ENCODE measurements at places on chromosomes 6 and 20. TPM values are rescaled to one million over a fixed set of nuclear protein-coding genes. Genes with fewer than 3 reads are reported as not detected.

DNA sequence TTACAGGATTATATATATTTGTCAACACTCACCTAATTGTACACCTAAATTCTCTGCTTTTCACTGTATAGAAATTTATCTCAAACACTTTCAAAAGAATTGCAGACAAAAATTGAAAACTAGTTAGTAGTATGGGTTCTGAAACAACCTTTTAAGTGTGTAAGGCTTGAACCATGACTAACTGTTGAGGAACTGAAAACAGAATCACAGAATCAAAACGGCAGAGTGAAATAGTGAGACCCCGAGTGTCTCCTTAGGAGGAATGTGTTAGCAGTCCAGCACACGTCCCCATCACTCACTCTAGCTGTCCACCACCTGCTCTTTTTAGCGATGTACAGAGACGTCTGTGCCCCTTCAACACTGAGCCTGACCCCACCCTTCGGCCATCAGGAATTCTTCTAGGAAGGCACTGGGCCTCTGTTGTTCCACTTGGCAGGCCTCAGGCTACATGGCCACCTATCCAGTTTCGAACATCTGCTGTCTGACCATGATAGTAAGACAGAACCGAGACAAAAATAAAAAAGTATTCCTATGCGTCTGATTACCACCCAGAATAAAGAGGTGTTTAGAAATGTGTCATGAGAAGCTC lies 227.4 kb downstream of the C6orf118 start:
- no peak for DNase-seq
- no peak overlapping the region for H3K4me3 ChIP-seq
- H3K27me3 ChIP-seq: no peaks in the 10 kb centered on the region

DNA sequence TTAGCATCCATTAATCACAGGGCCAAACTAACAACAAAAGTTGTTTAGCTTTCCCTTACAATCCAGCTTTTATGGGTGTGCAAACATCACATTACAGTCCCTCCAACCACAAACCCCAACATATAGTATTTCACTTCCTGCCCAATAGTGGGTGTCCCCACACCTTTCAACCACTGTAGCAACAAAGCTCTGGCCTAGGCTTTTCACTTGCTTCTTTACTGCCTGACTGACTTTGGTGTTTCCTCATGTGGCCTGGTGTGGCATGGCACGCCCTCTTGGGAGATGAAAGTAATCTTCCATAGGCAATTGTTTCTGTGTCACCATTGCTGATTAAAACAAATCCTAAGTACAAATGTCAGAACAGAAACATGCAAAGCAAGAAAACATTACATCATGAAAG lies 46.3 kb downstream of the MCM8 start:
- no peak overlapping the region for H3K27ac ChIP-seq
- DNase-seq: no peak
- H3K27me3 ChIP-seq: no peaks in the 10 kb centered on the region

DNA sequence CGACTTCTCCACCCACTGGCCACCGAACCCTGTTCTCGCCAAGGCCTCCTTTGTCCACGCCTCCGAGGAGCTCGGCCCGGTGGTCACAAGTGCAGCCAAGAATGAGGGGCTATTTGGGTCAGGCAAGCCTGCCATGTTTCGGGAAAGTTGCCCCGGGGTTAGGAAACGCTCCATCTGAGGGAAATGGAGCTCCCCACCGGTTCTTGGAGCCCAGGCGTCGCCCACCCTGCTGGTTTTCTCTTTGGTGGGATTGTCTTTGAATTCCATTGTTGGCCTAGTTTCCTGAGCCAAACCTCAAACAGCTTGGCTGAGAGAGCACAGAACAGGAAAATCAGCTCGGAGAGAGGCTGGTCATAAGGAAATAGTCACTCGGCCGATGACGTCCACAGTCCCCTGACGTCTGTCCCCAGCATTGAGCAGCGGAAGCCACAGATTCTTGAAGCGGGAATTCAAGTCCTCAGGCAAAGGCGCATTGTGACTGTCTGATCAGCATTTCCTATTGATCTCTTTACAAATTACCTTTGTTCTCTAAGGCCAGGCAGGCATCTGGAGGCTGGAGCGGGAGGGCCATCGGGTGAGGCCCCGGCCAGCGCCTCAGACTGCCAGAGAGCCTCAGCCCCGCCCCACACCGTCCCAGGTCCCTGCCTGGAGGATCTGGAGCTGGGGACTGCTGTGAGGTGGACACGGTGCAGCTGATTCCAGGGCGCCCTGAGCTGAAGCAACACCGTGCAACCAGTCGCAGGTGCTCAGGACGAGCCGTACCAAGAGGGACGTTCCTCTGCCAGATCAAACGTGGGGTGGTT lies 138.6 kb downstream of the DLL1 start:
- peak overlapping the region; percentile 5 for H3K4me3 ChIP-seq
- peaks cover 3% of the 10 kb centered on the region for H3K27me3 ChIP-seq
- H3K27ac ChIP-seq: peak overlapping the region; percentile 74
- H3K36me3 ChIP-seq: no peaks in the 10 kb centered on the region

- peaks cover 5% of the 10 kb centered on the region for H3K4me1 ChIP-seq
- no peak overlapping the region for H3K27ac ChIP-seq
- DNase-seq: no peak
- H3K36me3 ChIP-seq: no peaks in the 10 kb centered on the region
Measured at GRCh38 chr6:143158113-143158581, 97.5 kb downstream of the AIG1 start.

- H3K27me3 ChIP-seq: no peaks in the 10 kb centered on the region
- no peaks in the 10 kb centered on the region for H3K36me3 ChIP-seq
- H3K4me1 ChIP-seq: peaks cover 39% of the 10 kb centered on the region
- DNase-seq: no peak
- peak overlapping the region; percentile 89 for H3K27ac ChIP-seq
Measured at GRCh38 chr6:87154641-87154992, 748 bp upstream of the ZNF292 start.

DNA sequence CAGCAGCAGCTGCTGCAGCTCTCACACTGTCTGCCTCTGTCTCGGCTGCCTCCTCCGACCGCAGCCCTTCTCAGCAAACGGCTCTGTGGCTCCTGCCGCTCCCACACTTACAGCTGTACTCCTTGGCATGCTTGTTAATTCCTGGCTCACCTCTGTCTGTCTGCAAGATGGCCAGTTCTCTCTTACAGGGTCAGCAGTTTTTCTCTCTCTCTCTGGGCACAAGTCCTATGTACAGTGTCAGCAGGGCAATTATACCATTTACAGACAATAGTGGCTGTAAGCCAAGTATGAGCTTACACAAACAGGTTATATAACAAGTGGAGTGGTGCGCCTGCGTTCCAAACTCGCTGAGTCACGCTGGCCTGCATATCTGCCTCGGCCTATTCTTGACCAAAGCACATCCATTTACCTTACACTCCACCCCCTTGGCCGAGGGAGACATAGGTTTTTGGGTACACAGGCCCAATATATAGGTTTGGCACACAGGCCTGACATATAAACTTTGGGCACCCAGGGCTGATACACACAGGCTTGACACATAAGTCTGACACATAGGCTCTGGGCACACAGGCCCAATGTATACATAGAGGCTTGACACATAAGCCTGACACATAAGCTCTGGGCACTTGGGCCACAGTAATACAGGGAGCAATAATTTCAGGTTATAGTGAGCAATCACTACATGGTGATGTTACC lies 4.4 kb downstream of the ZKSCAN3 start:
- H3K4me3 ChIP-seq: peak overlapping the region; percentile 23
- no peaks in the 10 kb centered on the region for H3K27me3 ChIP-seq
- H3K27ac ChIP-seq: peak overlapping the region; percentile 88
- H3K36me3 ChIP-seq: no peaks in the 10 kb centered on the region
- H3K4me1 ChIP-seq: peaks cover 28% of the 10 kb centered on the region

GRCh38 chr20:8216375-8217200 lies 84.5 kb downstream of the PLCB1 start:
- H3K36me3 ChIP-seq: no peaks in the 10 kb centered on the region
- no peaks in the 10 kb centered on the region for H3K4me1 ChIP-seq
- no peak for DNase-seq

Gene ASIP
- not detected for total RNA-seq

GRCh38 chr6:154356113-154356512 lies 490 bp downstream of the IPCEF1 start:
- no peak for DNase-seq
- H3K36me3 ChIP-seq: no peaks in the 10 kb centered on the region
- no peak overlapping the region for H3K4me3 ChIP-seq
- peaks cover 2% of the 10 kb centered on the region for H3K4me1 ChIP-seq

- no peaks in the 10 kb centered on the region for H3K4me1 ChIP-seq
- no peak overlapping the region for H3K4me3 ChIP-seq
- no peaks in the 10 kb centered on the region for H3K27me3 ChIP-seq
- H3K36me3 ChIP-seq: no peaks in the 10 kb centered on the region
- DNase-seq: no peak
Measured at GRCh38 chr6:5557506-5557905, 296.2 kb downstream of the FARS2 start.

Gene TREML2
- total RNA-seq: 0.61 TPM

Gene CLDN20
- total RNA-seq: not detected

Gene TFAP2D
- not detected for total RNA-seq

DNA sequence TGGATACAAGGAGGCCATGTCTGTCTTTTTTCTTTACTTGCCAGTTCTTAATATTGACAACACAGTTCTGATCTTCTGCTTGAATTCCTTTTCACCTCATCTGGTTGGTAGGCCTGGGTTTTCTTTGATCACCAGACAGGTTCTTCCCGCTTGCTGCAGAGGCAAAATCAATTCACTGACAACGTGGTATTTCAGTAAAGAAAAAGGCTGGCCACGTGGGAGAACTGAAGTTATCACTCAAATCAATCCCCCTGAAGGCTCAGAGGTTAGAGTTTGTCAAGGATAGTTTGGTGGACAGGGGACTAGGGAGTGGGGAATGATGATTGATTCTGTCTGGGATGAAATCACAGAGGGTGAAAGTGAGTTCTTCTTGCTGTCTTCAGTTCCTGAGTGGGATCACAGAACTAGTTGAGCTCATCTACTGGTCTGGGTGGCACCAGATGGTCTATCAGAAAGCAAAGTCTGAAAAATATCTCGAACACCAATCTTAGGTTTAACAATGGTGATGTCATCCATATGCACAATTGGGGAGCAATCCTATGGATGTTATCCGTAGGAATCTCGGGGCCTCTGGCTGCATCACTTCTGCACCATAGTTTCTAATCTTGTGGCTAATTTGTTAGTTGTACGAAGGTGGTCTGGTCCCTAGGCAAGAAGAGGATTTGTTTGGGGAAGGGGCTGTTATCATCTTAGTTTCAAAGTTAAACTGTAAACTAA lies 37.3 kb upstream of the OLIG3 start:
- H3K4me3 ChIP-seq: no peak overlapping the region
- DNase-seq: no peak
- peaks cover 6% of the 10 kb centered on the region for H3K27me3 ChIP-seq
- no peak overlapping the region for H3K27ac ChIP-seq
- no peaks in the 10 kb centered on the region for H3K36me3 ChIP-seq

Gene CALHM6
- 3.6 TPM for total RNA-seq

Gene HLA-DOA
- total RNA-seq: 25.2 TPM

DNA sequence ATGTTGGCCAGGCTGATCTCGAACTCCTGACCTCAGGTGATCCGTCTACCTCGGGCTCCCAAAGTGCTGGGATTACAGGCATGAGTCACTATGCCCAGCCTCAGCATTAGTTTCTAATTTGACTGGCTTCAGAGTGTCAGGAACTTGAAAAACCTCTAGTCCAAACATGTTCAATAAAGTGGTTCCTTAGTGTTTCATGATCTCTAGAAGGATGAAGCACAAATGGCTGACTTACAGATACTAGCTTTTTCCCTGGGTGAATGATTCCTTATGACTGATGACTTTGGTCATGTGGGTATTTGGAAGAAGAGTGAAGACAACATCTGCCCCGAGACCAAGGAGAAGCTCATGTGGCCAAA lies 16.4 kb downstream of the GLYATL3 start:
- no peaks in the 10 kb centered on the region for H3K4me1 ChIP-seq
- no peak for DNase-seq
- no peak overlapping the region for H3K4me3 ChIP-seq
- no peaks in the 10 kb centered on the region for H3K36me3 ChIP-seq

Gene C2
- total RNA-seq: 282 TPM

GRCh38 chr6:80357674-80358073 lies 251.2 kb downstream of the BCKDHB start:
- H3K4me1 ChIP-seq: no peaks in the 10 kb centered on the region
- no peak for DNase-seq
- no peak overlapping the region for H3K4me3 ChIP-seq
- H3K36me3 ChIP-seq: no peaks in the 10 kb centered on the region

- no peak overlapping the region for H3K4me3 ChIP-seq
- H3K4me1 ChIP-seq: no peaks in the 10 kb centered on the region
- no peaks in the 10 kb centered on the region for H3K27me3 ChIP-seq
- H3K36me3 ChIP-seq: no peaks in the 10 kb centered on the region
Measured at GRCh38 chr6:107853230-107853629, 29.1 kb upstream of the SCML4 start.

Gene SMIM8
- 9.5 TPM for total RNA-seq

- H3K36me3 ChIP-seq: no peaks in the 10 kb centered on the region
- no peaks in the 10 kb centered on the region for H3K27me3 ChIP-seq
- no peak overlapping the region for H3K4me3 ChIP-seq
- no peak for DNase-seq
- H3K4me1 ChIP-seq: no peaks in the 10 kb centered on the region
Measured at GRCh38 chr6:68778356-68779020, 143.4 kb downstream of the ADGRB3 start.

GRCh38 chr20:40982415-40983145 lies 46.0 kb upstream of the TOP1 start:
- no peaks in the 10 kb centered on the region for H3K36me3 ChIP-seq
- no peaks in the 10 kb centered on the region for H3K4me1 ChIP-seq
- no peak overlapping the region for H3K27ac ChIP-seq
- DNase-seq: no peak
- H3K4me3 ChIP-seq: no peak overlapping the region

- H3K36me3 ChIP-seq: no peaks in the 10 kb centered on the region
- H3K4me3 ChIP-seq: no peak overlapping the region
- H3K27ac ChIP-seq: no peak overlapping the region
- no peaks in the 10 kb centered on the region for H3K27me3 ChIP-seq
Measured at GRCh38 chr20:60271597-60271996, 313.4 kb downstream of the CDH26 start.

Gene ESF1
- 15.1 TPM for total RNA-seq

Gene DCDC2
- 5.3 TPM for total RNA-seq

GRCh38 chr6:53347250-53347920 lies 1.4 kb downstream of the ELOVL5 start:
- H3K4me1 ChIP-seq: peaks cover 10% of the 10 kb centered on the region
- H3K27ac ChIP-seq: peak overlapping the region; percentile 94
- no peaks in the 10 kb centered on the region for H3K36me3 ChIP-seq
- H3K27me3 ChIP-seq: no peaks in the 10 kb centered on the region
- DNase-seq: no peak

DNA sequence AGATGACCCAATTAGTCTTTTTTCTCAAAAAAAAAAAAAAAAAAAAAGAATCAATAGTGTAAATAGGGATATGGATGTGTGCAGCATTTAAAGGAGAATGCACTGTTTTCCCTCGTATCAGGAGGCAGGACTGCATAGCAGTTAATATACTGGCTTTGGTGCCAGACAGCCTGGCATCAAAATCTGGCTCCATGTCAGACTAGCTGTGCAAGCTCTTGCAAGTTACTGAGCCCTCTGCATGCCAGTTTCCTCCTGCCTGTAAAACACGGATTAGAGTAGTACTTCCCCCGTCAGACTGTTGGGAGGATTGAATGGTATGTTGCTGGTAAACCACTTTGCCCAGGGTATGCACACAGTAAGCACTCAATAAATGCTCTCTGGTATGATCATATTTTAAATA lies 594.2 kb upstream of the CHD6 start:
- H3K27me3 ChIP-seq: no peaks in the 10 kb centered on the region
- no peaks in the 10 kb centered on the region for H3K36me3 ChIP-seq
- H3K27ac ChIP-seq: no peak overlapping the region
- DNase-seq: no peak
- no peak overlapping the region for H3K4me3 ChIP-seq
- H3K4me1 ChIP-seq: no peaks in the 10 kb centered on the region
